Inflammatory macrophage treated with lipopolysaccharide for 1 hour (primary cell): ENCODE measurements at places on chromosomes 11 and 22.

DNA sequence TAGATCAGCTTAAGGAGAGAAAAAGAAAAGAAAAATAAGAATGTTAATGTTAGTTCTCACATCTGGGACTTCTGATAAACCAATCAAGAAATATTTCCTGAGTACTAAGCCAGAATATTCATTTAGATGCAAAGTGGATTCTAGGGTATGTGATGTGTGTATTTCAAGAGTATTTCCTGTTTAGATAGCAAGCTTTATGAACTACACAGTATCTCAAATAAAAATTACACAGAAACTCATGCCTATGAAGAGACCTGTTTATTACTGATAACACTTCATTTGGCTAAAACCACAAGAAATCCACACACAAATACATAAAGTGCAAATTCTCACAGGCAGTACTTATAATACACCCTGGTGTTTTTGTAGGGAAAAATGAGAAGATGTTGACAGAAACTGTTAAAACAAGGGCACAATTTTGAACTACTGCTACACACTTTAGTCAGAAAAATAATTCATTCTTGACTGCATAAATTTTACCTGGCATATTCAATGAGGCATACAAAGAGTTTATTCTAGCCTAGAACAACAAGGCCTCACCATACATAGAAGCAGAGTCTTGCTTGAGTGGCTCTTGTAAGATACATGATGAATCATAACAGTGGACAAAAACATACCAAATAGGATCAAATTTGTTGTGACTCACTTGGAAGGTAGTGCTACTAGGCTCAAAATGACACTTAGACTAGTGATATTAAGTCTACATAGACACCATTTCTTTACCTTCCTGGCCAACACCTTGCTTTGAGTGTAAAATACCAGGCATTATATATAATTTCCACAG, 18.8 kb upstream of the P4HA3 start:
- DNase-seq = no peak

GRCh38 chr11:2210366-2211112, 38.9 kb upstream of the TH start:
- no peak for DNase-seq

DNA sequence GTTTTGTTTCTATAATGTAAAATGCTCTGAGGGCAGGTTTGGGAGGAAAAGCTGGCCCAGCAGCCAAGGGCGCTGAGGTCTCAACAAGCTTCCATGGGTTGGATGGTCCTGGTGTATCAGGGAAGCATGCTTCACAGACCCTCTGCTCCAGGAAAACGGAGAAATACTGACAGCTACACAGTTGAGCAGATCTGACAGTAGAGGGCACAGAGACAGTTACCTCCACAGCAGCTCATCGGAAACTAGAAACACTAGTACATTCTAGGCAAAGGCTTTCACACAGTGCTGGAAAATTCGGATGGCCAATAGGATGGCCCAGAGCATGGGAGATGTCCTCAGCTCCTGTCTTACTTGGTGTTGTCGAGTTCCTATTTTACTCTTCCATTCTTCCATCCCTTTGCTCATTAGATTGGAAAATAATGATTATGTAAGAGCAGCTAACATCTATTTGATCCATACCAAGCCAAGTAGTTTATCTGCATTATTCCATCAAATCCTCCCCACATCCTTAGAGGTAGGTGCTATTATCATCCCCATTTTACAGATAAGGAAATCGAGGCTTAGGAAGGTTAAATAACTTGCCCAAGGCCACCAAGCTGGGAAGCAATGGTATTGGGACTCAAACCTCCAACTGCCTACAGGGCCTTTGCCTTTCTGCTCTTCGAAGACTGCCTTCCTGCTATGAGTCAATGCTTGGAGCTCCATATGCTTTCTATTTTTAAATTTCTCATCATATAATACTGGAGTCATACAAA, 28.3 kb downstream of the LMO2 start:
- no peak for DNase-seq

GRCh38 chr11:64799623-64800302, 3.3 kb downstream of the MAP4K2 start:
- no peak for DNase-seq

DNA sequence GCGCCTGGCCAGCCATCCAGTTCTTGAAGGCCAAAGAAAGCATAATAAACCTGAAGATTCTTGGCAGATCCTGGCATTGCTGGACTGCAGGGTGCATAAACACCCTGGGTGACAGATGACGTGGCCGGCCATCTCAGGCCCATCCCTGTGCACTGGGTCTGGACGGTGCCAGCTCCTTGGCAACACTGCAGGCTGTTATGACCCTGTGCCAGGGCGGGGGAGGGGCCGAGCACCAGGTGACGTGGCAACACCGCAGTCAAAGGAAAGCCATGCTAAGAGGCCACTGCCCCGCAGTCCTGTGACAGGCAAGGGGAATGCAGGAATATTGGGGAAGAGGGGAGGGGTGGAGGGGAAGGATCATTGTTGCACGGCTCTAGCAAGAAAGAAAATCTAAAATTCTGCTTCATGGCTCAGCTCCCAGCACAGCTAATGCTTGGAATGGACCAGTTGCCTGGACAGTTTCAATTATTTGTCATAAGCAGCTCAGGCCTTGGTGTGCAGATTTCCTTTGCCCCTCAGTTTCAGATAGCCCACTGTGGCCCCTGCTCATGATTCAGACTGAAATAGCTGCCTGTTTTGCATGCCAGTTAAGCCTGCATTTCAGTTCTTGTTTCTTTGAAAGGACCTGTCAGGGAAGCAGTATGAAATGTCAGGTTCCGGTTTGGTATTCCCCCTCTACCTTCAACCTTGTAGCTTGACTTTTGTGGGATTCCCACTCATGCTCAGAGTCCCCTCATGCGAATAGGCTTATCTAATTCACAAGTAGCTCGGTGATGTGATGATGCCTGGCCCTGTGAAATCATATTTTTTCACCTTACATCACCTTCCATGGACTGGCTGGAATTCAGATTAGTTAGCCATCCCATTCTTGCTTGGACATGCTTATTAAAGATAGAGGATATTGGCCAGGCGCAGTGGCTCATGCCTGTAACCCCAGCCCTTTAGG, 29.7 kb upstream of the DDX6 start:
- DNase-seq = no peak

- peak; percentile 79 for DNase-seq
These were observed 24.0 kb upstream of the SYT8 start for GRCh38 chr11:1810761-1811160.

GRCh38 chr11:10658621-10659338, 34.8 kb downstream of the IRAG1 start:
- no peak for DNase-seq

DNA sequence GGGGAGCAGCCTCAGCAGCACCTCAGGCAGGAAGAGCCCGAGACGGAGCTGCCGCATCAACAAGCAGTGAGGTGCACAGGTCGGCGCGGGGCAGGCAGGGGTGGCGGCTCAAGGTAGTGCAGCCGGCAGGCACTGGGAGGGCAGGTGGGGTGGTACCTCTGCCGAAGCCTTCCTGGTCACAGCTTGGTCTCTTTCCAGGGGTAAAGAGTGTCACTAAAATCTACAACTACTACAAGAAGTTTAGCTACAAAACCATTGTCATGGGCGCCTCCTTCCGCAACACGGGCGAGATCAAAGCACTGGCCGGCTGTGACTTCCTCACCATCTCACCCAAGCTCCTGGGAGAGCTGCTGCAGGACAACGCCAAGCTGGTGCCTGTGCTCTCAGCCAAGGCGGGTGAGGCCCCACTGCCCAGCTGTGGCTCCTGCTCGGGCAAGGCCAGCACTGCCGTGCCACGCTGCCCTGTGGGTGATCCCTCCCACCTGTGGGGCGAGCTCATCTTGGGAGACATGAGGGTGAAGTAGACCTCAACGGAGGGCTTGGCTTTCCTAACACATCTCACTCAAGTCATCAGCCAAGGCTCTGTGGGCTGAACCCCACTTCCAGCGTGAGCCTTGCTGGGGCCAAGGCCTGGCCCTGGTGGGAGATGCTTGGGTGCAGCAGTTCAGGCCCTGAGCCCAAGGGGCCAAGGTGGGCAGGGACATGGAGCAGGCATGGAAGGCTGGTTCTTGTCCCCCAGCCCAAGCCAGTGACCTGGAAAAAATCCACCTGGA, 13.6 kb downstream of the GATD1 start:
- DNase-seq = no peak

- DNase-seq = no peak
These were observed 23.5 kb downstream of the RRM1 start for GRCh38 chr11:4118107-4118506.

DNA sequence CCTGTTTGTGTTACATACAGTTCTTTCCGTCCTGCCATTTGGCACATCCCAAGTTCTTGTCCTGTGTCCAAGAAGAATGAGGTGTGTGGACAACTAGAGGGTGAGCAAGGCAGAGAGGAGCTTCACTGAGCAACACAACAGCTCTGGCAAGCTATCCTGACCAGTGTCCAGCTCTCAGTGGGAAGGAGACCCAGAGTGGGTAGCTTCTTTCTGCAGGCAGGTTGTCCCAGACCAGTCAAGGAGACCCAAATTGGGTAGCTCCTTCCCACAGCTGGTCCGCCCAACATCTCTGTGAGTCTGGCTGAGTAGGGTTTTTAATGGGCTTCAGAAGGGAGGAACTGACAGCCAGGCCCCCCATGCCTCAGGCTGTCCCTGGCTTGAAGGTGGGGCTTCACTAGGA, 35.2 kb upstream of the EXPH5 start:
- no peak for DNase-seq

GRCh38 chr11:70159627-70160570, 43.2 kb upstream of the FADD start:
- DNase-seq = no peak

DNA sequence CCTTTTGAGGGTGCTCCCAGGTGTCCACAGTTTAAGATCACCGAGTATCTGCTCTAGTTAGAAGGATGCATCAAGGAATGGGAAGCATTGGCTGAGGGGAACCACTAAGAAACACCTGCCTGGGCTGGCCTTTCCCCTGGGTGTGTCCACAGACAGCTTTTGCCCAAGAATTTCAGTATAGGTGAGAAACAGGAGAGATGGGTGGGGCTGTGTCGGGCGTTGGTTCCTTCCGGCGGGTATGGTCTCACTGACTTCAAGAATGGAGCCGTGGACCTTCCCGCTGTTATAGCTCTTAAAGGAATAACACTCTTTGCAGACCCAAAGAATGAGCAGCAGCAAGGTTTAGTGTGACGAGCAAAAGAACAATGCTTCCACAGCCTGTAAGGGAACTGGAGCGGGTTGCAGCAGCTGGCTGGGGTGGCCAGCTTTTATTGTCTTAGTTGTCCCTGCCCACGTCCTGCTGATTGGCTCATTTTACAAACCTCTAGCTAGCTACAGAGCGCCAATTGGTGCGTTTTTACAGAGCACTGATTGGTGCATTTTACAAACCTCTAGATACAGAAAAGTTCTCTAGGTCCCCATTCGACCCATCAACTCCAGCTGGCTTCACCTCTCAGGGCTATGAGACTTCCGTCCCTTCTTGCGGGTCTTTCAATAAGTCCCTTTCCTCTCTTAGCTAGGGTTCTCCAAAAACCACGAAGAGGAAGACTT, 2.4 kb downstream of the FADS1 start:
- DNase-seq = peak; percentile 77

DNA sequence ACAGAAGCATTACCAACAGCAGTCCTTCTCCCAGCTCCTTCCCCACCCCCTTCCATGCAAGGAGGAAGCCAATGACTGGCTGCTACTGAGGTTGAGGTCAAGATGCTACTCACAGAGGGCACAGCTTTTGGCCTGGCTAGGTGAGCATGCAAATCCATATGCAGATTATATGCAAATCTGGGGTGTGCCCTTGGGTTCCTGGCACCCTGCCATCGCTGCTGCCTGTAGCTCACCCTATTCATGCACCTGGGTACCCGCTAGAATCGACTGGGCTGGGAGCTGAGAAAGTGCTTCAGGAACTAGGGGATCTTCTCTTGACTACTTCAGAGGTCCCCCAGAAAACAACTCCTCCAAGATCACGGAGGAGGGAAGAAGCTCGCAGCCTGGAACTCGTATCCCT, 4.0 kb downstream of the DSCAML1 start:
- DNase-seq = no peak

- DNase-seq = peak; percentile 35
These were observed 19.9 kb upstream of the CTSC start for GRCh38 chr11:88357323-88358039.

DNA sequence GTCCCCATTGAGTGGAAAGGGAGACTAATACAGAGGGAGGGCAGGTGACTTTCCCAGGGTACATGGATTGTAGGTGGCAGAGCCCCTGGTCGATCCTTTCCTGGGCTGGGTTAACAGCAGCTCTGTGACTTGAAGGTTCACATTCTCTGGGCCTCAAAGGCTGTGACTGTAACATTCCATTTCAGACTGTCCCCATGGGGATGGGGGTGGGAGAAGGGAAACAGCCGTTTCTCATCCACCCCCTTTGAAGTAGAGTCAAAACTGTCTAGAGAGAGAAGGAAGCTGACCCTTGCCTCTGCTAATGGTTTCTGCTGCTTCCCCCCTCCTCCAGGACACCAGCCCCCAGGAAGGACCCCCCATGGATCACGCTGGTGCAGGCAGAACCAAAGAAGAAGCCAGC, 19.2 kb downstream of the MICALL1 start:
- DNase-seq = no peak

GRCh38 chr11:101453682-101454081, 130.1 kb downstream of the TRPC6 start:
- DNase-seq = no peak

DNA sequence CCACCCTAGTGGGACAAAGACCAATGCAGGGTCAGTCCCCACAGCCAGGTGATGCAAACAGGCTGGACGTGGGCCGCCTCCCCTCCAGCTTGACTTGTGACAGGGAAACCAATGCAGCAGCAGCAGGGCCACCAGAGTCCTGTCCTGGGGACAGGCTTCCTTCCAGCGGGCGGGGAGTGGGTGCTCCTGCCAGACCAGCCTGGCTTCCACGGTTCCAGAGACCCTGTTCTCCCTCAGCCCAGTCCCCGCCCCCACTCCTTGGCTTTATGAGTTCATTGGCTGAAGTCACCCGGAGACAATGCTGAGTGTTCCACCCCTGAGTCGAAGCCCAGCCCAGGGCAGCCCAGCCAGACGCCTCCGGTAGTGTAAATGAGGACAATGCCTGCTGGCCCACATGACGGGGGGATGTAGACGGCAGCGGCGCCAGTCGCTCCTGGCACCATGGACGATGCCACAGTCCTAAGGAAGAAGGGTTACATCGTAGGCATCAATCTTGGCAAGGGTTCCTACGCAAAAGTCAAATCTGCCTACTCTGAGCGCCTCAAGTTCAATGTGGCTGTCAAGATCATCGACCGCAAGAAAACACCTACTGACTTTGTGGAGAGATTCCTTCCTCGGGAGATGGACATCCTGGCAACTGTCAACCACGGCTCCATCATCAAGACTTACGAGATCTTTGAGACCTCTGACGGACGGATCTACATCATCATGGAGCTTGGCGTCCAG, at the start of gene TSSK2:
Gene TSSK2, plus strand, starts transcription at position 350 of the 726 bp plus-strand sequence. Its CDS starts 92 bp downstream, at position 442.
- DNase-seq = no peak

- DNase-seq = no peak
These were observed 62.5 kb upstream of the YWHAH start for GRCh38 chr22:31881865-31882264.

- DNase-seq = no peak
These were observed 58.0 kb downstream of the THAP12 start for GRCh38 chr11:76322942-76323341.
